ENCODE measurements at places on chromosomes 2 and 18. TPM values are rescaled to one million over a fixed set of nuclear protein-coding genes. Genes with fewer than 3 reads are reported as not detected.

DNA sequence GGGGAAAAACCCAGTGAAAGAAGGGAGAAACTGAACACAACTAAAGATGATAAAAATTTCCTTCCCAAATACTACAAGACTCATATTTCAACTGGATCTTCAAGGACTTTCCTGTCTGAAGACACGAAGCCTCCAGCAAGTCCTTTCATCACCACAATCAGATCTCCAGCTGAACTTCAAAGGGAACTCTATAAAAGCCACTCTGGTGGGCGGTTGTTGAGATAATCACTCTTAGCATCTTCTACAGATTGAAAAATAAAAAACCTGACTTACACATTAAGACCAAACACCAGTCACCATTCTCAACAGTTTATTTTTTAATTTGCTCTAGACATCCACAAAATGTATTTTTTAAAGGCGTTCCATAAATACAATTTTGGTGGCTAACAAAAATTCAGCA is 4.4 kb downstream of the REV1 start:
- no peak for DNase-seq

- no peak for DNase-seq
Observed at GRCh38 chr2:43011158-43011491, 215.3 kb downstream of the ZFP36L2 start.

- DNase-seq = peak; percentile 45
Observed at GRCh38 chr2:68594674-68595492, 48.5 kb upstream of the PROKR1 start.

Gene QPCT
- total RNA-seq = 7.4 TPM

Gene GALM
- total RNA-seq = 1.0 TPM

GRCh38 chr2:134772493-134773169 is 53.8 kb upstream of the TMEM163 start:
- DNase-seq = no peak

- DNase-seq = no peak
Observed at GRCh38 chr18:75752740-75753263, 325.3 kb upstream of the SMIM21 start.

- peak; percentile 58 for DNase-seq
Observed at GRCh38 chr2:73283545-73284295, 558 bp downstream of the FBXO41 start.

DNA sequence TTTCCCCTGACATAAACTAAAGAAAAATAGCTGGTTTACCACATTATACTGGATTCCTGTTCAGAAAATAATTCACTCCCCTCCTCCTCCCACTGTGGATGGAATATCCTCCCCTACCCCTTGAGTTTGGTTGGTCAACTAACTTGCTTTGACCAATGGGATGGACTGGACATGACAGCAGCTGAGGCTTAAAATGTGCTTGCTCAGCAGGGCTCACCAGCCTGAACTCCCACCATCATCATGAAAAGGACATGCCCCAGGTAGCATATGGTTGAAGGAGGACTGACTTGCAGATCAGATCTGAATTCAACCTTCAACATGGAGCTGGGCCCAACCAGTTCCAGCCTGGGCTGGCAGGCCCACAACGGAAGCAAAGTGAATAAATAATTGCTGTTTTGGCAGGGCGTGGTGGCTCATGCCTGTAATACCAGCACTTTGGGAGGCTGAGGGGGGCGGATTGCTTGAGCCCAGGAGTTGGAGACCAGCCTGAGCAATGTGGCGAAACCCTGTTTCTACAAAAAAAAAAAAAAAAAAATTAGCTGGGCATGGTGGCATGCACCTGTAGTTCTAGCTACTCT is 284.4 kb downstream of the AFF3 start:
- DNase-seq = no peak

DNA sequence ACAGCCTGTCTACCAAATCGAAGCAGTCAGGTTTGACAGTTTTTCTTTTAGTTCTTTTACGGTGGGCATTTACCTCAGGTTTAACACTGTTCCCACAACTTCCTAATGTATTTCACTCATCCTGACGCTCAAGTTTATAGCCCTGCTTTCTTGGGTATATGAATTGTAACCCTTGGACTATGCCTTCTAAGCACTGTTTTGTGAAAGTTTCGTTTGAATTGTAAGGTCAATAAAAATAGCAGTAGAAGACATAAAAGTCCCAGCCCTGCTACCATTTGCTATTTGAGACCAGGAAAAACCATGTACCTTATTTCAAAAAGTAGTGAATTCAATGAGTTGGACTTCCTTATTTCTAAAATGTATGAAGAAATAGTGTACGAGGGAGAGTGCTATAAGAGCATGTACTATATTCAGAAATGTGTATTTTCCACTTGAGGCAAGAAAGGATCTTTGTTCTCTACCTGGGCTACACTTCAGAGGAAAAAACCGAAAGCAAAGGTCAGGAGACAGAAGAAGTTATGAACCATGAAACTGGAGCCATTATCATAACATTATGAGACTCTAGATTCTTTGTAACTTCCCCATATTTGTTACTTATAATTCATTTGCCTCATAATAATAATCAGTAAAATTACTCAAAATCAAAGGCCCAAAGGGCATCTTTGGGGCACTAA is 1.9 kb upstream of the ZC3H15 start:
- DNase-seq = no peak

DNA sequence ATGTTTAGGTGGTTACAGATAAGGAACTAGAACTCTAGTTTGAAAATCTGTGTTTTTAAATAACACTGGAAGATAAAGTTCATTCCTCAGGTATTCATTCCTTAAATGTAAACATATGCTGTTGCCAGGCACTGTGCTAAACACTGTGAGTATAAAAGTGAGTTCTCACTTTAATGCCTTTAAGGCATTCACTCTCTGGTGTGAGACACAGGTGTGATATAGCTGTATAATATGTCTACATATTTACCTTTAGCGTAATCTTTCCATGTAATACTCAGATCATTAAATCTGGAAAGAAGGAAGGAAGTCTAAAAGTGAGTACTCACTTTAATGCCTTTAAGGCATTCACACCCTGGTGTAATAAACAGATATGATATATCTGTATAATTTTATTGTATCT is 472.6 kb downstream of the PARD3B start:
- no peak for DNase-seq

DNA sequence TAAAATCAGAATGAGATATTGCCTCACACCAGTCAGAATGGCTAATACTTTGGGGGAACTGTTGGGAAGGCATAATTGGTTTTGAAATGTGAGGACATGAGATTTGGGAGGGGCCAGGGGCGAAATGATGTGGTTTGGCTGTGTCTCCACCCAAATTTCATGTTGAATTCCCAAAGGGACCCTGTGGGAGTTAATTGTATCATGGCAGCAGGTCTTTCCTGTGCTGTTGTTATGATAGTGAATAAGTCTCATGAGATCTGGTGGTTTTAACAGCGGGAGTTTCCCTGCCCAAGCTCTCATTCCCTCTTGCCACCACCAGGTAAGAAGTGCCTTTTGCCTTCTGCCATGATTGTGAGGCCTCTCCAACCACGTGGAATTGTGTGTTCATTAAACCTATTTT is 59.6 kb downstream of the CSRNP3 start:
- no peak for DNase-seq

GRCh38 chr2:20597860-20598183 is 53.1 kb downstream of the HS1BP3 start:
- DNase-seq = peak; percentile 3

Gene WDR75
- 41.4 TPM for total RNA-seq

- DNase-seq = no peak
Observed at GRCh38 chr2:110674620-110675555, 3.0 kb downstream of the BUB1 start.

DNA sequence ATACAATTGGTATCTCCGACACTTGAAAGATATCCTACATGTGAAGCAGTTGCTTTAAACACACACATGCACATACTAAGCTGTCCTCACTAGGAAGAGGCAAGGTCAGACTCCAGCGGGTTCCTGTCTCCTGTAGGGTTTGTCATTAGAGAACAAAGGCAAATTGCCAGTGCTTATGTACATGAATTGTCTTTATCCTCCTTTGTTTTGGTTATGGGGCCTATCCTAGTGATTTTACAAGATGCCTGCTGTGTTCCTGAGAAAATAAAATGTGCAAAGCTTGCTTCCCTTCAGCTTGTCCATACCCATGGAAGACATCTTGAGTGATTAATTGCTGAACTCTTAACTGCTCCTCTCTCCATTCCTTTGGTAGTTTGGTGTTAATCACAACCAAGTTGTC is 86.7 kb upstream of the SLC39A10 start:
- no peak for DNase-seq

Gene PRKRA
- total RNA-seq = 86.6 TPM

Gene ABCB11
- total RNA-seq = not detected

- no peak for DNase-seq
Observed at GRCh38 chr2:156526950-156527636, 90.9 kb downstream of the GPD2 start.

DNA sequence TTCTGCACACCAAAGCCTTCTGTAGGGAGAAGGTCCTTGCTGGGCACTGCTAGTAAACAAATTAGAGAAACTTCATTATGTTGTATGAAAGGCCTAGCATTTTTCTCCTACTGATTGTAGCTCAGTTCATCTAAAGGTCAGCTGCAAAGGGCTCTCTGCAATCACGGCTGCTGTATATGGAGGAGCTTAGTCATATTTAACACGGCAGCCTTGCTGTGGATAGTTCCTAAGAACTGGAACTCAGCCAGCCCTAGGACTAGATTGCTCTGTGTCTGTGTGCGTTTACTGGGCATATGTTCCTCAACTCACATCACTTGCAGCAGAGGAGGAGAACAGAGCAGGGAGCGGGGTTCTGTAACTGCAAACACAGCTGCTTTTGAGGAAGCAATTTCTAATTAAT is 1103.9 kb upstream of the KLHL29 start:
- DNase-seq = no peak

DNA sequence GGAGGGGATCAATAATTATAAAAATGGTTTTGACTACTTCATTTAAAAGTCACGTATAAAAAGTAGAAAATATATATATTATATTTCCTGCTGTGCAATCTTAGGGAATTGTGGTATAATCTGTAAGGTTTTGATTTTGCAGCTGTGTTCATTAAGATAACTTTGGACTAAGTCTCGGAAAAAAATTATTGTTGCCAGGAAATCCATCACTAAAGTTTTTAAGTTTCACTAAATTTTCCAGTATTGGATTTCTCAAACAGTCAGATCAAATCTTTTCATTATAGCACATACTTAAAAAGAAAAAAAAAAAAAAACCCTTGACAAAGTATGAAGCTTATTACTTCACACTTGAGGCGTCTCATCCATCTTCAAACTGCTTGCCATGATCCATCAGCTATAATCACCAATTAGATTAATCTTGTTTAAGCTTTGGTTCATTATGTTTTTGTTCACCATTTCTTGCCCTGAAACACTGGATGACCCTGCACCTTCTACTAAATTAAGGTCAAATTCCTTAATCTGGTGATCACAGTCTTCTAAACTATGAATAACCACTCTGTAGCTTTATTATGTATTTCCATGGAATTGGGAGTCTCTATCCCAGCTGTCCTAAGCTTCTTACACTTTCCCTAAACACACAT is 326.6 kb upstream of the COL3A1 start:
- DNase-seq = no peak

Gene ST6GAL2
- 5.9 TPM for total RNA-seq

- DNase-seq = no peak
Observed at GRCh38 chr2:43818761-43819160, 19.9 kb downstream of the ABCG5 start.

Gene HAT1
- total RNA-seq = 19.9 TPM

DNA sequence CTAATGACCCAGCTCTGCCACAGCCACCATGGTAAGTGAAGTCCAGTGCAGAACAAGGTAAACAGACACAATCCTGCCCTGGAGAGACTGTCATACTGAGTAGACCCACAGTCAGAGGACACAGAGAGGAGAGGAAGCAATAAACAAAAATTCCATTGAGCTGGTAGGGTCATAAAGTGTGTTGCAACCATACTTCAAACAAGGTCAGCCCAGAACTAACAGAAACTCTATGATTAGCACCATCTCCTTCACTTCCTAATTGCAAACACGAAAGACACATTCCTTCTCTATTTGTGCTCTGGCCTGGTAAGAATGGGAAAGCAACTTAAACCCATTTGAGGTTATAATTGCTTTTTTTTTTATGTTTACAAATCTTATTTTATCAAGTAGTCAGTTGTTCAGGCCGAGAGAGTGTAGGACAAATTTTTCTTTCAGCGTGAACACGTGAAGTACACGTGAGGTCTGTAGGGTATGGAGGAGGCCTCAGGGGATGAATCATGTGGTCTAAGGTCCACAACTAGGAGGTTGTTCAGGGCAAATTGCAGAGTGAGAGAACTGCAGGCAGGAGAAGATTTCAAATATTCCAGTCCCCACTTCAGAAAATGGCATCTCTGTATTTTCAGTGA is 71.4 kb upstream of the GLS start:
- no peak for DNase-seq

- no peak for DNase-seq
Observed at GRCh38 chr2:134610871-134611270, 107.9 kb downstream of the TMEM163 start.

DNA sequence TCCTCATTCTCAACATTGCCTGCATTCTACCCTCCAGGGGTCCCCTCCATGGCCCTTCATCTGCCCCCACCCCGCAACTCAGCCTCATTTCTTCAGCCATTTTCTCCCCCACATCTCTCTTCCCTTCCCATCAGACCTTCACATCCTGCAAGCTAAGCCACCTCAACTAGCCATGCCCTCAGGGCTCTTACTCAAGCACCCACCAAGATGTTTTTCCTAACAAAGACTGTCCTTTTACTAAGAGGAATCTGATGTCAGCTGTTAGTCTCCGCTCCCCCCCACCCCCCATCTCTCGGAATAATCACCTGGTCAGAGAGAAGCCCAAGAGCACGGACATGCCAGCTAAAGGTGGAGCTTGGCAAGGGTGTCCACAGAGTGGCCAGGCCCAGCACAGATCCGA is 4.7 kb upstream of the CAPN10 start:
- no peak for DNase-seq

DNA sequence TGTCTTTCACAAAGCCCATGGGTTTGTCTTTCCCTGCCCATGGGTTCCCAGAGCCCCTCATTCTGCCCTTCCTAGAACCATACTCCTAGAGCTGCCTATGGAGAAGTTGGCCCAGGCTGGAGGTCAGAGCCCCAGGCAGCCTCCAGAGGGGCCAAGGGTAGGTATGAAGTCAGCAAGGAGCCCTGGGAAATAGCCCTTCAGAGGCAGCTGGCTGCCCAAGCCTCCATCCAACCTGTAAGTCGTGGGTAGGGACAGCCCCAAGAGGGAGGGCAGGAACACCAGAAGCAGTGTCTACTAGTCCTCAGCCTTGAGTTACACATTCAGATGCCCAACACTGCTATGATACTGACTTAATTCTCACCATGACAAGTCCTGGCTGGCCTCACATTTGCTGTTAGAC is 49.5 kb downstream of the TMEM247 start:
- no peak for DNase-seq

DNA sequence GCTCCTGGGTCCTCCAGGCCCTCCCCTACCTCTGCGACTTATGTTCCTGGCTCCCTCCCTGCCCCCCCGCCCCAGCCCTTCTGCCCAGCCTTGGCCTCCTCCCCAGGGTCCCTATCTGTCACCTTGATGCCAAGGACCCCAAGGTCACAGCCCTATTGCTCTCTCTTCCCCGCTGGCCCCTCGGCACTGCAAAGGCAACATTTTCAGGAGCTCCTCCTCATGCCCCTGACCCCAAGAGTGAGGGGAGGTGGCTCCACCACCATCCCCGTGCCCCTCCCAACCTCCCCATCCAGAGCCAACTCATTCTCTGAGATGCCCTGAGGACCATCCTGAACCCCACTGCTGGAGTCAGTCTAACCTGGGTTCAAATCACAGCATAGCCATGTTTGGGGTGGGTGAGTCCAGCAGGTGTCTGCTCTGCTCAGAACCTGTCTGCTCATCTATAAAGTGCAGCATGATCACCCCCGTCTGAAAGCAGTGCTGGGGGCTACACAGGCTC is 11.7 kb downstream of the LIMS2 start:
- no peak for DNase-seq

Gene SERPINB10
- total RNA-seq = not detected

- peak; percentile 12 for DNase-seq
Observed at GRCh38 chr2:239190921-239191885, 209.6 kb downstream of the HDAC4 start.

Data from glutamatergic neuron (in vitro differentiated cells).